ENCODE measurements at places on chromosomes 4 and X.
A peak's percentile ranks its signal among the peaks of the same experiment; 100 is the strongest.

DNA sequence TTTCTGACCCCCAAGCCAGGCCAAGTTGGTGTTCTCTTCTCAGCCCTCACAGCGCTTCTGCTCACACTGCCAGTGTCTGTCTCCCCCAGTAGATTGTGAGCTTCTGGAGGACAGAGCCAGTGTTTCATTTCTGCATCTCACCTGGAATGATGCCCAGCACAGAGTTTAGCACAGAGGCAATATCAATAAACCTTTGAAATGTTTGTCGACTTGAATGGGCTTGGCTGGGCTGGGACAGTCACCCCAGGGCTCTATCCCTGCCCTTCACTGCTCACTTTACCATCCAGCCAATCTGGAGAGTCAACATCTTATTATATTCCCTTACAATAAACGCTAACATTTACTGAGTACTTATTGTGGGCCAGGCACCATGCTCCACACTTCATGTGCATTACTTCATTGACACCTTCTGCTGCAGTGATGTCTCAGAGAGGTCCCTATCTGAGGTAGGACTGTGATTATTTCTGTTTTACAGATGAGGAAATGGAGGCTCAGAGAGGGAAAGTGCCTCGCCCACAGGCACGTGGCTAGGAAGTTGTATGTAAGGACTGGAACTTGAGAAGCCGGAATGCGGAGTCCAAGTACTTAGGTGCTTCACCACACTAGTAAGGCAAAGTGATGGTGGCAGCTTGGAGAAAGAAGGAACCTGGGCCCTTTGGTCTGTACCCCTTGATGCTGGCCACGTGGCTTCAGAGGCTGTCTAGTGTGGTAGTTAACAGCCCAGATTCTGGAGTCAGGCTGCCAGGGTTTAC is 19.5 kb downstream of the EFNB1 start:
- no peaks in the 10 kb centered on the region for H3K36me3 ChIP-seq
- H3K27me3 ChIP-seq: peaks cover 54% of the 10 kb centered on the region
- no peak overlapping the region for H3K27ac ChIP-seq
- DNase-seq: no peak

DNA sequence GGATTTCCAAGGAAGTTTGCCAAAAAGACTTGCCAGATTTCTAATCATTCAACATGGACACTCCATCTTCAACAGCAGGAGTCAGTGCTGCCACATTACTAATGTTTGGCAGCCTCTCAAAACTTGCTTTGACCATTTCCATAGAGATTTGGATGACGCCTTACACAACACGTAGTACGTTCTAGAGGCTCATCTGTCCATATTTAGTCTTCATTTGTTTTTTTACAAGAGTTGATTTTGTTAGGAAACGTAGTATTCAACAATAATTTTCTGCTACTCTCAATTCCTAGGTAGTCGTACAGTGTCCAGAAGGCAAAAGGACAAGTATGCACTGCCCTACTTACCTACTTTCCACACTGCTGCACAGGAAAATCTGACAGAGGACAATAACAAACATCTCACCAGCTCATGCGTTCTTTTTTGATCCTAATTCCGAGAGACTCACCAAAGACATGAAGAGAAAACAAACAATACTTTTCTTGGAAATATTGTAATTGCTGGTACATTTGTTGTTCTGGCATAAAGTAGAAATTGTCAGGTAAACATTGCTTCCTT is 117.3 kb downstream of the SNCA start:
- H3K27ac ChIP-seq: no peak overlapping the region
- H3K4me1 ChIP-seq: no peaks in the 10 kb centered on the region
- no peak overlapping the region for H3K4me3 ChIP-seq
- no peak for DNase-seq
- no peaks in the 10 kb centered on the region for H3K27me3 ChIP-seq

GRCh38 chrX:151676196-151676595 is 19.1 kb upstream of the PRRG3 start:
- H3K36me3 ChIP-seq: no peaks in the 10 kb centered on the region
- no peak overlapping the region for H3K27ac ChIP-seq

DNA sequence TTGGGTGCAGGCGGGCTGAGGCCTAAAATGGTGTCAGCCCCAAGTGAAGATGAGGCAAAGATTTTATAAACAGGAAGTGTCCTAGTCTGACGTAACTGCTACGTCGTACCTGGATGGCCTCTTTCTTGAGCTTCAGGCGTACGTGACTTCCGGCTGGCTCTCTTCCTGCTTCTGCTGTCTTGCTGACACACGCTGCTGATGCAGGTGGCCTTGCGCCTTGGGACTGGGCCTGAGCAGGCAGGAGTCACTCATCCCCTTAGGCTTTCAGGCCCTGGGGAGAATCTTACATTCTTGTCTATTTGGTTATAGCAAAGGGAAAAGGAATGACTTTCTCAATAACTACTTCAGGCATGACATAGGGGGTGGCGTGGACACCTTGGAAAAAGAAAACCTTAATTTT is 20.1 kb upstream of the ABRAXAS1 start:
- H3K27me3 ChIP-seq: no peaks in the 10 kb centered on the region
- no peaks in the 10 kb centered on the region for H3K4me1 ChIP-seq
- H3K27ac ChIP-seq: no peak overlapping the region
- H3K4me3 ChIP-seq: no peak overlapping the region
- DNase-seq: no peak
- H3K36me3 ChIP-seq: no peaks in the 10 kb centered on the region

- H3K36me3 ChIP-seq: no peaks in the 10 kb centered on the region
- no peak overlapping the region for H3K4me3 ChIP-seq
- DNase-seq: no peak
- no peak overlapping the region for H3K27ac ChIP-seq
- H3K4me1 ChIP-seq: no peaks in the 10 kb centered on the region
These were observed 299.1 kb upstream of the ANKRD50 start for GRCh38 chr4:125011646-125012045.

DNA sequence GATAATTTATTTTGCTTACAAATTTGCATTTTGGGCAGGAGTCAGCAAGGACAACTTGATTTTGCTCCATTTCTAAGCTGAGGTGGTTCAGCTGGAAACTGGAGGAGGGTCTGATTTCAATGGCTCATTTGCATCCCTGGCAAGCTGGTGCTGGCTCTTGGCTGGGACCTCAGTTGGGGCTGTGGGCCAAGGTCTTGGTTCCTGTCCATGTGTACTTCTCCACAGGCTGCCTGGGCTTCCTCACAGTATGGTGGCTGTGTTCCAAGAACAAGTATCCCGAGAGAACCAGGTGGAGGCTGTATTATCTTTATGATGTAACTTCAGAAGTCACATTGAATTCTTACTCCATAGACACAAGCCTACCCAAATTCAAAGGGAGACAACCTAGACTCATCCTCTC is 77.0 kb upstream of the STX18 start:
- H3K36me3 ChIP-seq: no peaks in the 10 kb centered on the region
- no peak for DNase-seq
- H3K4me1 ChIP-seq: no peaks in the 10 kb centered on the region

GRCh38 chr4:143420227-143420626 is 83.6 kb downstream of the GAB1 start:
- H3K27me3 ChIP-seq: no peaks in the 10 kb centered on the region
- H3K36me3 ChIP-seq: no peaks in the 10 kb centered on the region
- DNase-seq: no peak
- H3K4me3 ChIP-seq: no peak overlapping the region
- peak overlapping the region; percentile 22 for H3K27ac ChIP-seq

GRCh38 chr4:4859325-4859798 is at the start of gene MSX1:
Gene MSX1, plus strand, starts transcription at chr4:4859665. Its CDS starts 235 bp downstream, at chr4:4859900.
- peak; percentile 59 for DNase-seq
- H3K36me3 ChIP-seq: no peaks in the 10 kb centered on the region
- peak within 1 kb of the TSS; percentile 71 for H3K27ac ChIP-seq
- peaks cover 3% of the 10 kb centered on the region for H3K4me1 ChIP-seq
- H3K27me3 ChIP-seq: peaks cover 58% of the 10 kb centered on the region

- no peaks in the 10 kb centered on the region for H3K4me1 ChIP-seq
- H3K36me3 ChIP-seq: no peaks in the 10 kb centered on the region
- no peak for DNase-seq
- no peaks in the 10 kb centered on the region for H3K27me3 ChIP-seq
These were observed 5.9 kb upstream of the GPKOW start for GRCh38 chrX:49129427-49129826.

GRCh38 chrX:44828008-44828605 is 15.7 kb upstream of the DUSP21 start:
- no peak for DNase-seq
- H3K36me3 ChIP-seq: no peaks in the 10 kb centered on the region
- H3K27ac ChIP-seq: no peak overlapping the region
- no peaks in the 10 kb centered on the region for H3K27me3 ChIP-seq

GRCh38 chr4:16677001-16677944 is 221.2 kb downstream of the LDB2 start:
- no peaks in the 10 kb centered on the region for H3K4me1 ChIP-seq
- H3K27me3 ChIP-seq: no peaks in the 10 kb centered on the region
- peak overlapping the region; percentile 10 for H3K27ac ChIP-seq
- H3K4me3 ChIP-seq: no peak overlapping the region
- no peak for DNase-seq
- H3K36me3 ChIP-seq: no peaks in the 10 kb centered on the region

- H3K4me1 ChIP-seq: peaks cover 5% of the 10 kb centered on the region
- DNase-seq: no peak
- no peak overlapping the region for H3K4me3 ChIP-seq
- no peaks in the 10 kb centered on the region for H3K36me3 ChIP-seq
These were observed 20.9 kb upstream of the SOD3 start for GRCh38 chr4:24774452-24774851.

DNA sequence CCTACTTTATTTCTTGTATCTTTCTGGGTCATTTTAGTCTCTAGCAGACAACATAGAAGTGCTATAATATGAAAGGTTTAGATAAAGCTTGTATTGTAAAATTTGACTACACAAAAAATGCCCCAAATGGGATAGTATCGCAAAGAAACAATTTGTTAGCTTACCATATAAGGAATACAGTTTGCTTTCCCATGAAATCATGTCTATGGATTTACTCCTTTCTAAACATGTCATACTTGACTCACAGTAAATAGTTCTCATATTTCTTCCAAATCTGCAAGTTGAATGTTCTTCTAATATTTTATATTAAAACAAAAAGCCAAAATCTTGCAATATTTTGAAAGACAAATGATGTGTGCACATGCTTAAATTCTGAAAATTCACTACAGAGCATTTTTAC is 103.9 kb downstream of the PPA2 start:
- no peaks in the 10 kb centered on the region for H3K36me3 ChIP-seq
- no peak overlapping the region for H3K27ac ChIP-seq
- H3K4me1 ChIP-seq: no peaks in the 10 kb centered on the region

- DNase-seq: peak; percentile 40
- no peaks in the 10 kb centered on the region for H3K36me3 ChIP-seq
- no peaks in the 10 kb centered on the region for H3K4me1 ChIP-seq
- no peak overlapping the region for H3K4me3 ChIP-seq
- H3K27ac ChIP-seq: no peak overlapping the region
These were observed 11.5 kb upstream of the NKX1-1 start for GRCh38 chr4:1417522-1418390.

- no peaks in the 10 kb centered on the region for H3K27me3 ChIP-seq
- no peaks in the 10 kb centered on the region for H3K36me3 ChIP-seq
- no peaks in the 10 kb centered on the region for H3K4me1 ChIP-seq
- no peak overlapping the region for H3K27ac ChIP-seq
These were observed 371.6 kb upstream of the EMCN start for GRCh38 chr4:100889401-100889800.

DNA sequence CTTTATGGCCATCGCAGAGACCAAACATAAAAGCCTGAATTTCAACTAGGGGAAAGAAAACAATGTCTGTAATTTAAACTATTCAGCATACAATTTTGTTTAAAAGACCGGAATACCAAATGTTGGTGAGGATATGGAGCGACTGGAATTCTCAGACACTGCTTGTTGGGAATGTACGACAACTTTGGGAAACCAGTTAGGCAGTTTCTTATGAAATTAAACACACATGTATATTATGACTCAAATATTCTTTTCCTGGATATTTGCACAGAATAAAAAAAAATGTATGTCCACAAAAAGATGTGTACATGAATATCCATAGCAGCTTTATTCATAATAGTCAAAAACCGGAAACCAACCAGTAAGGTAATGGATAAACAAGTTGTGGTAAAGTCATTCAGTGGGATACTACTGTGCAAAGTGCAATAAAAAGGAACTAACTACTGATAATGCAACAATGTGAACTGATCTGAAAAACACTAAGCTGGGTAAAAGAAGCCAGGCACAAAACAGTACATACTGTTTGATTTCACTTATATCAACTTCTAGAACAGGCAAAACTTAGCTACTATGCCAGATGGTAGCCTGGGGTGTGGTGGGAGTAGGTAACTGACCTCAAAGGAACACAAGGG is 152.7 kb upstream of the FTHL17 start:
- no peaks in the 10 kb centered on the region for H3K27me3 ChIP-seq
- no peak for DNase-seq
- H3K27ac ChIP-seq: no peak overlapping the region
- H3K4me1 ChIP-seq: no peaks in the 10 kb centered on the region

GRCh38 chr4:54678826-54679225 is 21.1 kb downstream of the KIT start:
- no peaks in the 10 kb centered on the region for H3K36me3 ChIP-seq
- no peak overlapping the region for H3K27ac ChIP-seq
- DNase-seq: no peak
- H3K4me1 ChIP-seq: no peaks in the 10 kb centered on the region

DNA sequence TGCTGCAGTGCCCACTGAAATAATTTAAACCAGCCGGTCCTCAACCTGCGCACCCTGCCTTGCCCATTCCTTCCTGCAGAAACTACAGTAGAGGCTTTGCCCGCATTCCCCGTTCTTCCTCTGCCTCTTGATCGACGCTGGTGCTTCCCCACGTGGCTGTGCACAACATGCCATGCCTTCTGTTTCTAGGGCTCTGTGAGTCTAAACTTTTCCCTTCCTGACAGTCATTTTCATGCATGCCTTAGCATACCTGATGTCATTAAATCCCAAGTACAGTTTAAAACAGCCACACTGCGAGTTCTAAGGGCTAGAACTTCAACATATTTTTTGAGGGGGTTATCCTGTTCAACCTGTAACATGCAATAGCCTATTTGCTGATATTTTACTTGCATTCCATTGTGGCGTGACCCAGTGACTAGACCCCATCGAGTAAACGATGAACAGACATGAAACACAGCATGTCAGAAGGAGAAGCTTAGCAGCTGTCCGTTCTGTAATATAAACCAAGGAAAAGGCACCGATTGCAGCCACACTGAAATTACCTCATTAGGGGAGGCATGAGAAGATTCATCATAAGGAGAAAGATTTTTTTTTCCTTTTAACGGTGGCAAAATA is 232.5 kb downstream of the ARHGAP10 start:
- no peaks in the 10 kb centered on the region for H3K36me3 ChIP-seq
- no peak for DNase-seq
- no peak overlapping the region for H3K4me3 ChIP-seq
- no peaks in the 10 kb centered on the region for H3K4me1 ChIP-seq

DNA sequence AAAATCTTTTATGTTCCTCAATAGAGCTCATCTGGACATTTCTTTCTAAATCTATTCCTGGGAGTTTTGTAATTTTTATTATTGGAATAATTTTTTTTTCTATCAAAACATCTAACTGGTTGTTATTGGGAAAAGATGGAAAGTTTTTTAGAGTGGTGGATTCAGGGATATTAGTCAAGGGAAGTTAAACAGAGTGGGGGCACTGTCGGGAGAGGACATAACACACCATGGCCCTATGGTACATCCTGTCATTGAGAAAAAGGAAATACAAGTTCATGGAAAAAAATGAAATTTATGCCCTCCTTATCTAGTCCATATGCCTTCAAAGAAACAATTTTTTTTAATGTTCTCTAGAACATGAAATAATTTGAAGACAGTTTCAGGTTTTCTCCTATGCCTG is 96.3 kb upstream of the TSPAN5 start:
- H3K36me3 ChIP-seq: no peaks in the 10 kb centered on the region
- H3K4me3 ChIP-seq: no peak overlapping the region
- no peak overlapping the region for H3K27ac ChIP-seq
- no peaks in the 10 kb centered on the region for H3K27me3 ChIP-seq

All from breast epithelium (tissue), 4 donors.